ENCODE measurements at places on chromosomes 6 and 20.

DNA sequence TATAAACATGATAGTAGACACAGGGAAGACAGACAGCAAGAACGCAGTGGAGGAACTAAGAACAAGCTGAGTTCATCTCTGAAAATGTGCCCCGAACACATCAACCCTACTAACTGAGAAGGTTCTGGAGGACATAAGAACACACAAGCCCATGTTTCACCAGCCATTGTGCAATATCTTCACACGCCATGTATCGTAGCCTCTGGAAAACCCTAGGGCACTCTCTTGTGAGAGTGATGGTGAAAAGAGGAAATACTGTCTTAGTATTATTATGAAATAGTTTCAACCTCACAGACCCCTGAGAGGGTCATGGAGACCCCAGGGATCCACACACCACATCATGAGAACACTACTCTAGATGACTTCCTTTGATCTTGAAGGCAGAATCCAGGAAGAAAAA, 26.1 kb upstream of the FOXF2 start:
- no peak for DNase-seq

GRCh38 chr6:129287231-129288177, 404.6 kb downstream of the LAMA2 start:
- no peak for DNase-seq

DNA sequence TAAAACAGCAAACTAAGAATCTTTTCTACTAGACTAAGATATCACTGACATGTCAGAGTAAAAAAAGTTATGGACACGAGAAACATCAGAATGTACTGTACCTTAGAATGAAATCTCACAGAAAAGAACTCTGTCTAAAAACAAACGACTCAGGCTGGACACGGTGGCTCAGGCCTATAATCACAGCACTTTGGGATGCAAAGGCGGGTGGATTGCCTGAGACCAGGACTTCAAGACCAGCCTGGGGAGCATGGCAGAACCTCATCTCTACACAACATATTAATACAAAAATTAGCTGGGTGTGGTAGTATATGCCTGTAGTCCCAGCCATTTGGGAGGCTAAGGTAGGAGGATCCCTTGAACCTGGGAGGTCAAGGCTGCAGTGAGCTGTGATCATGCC, 122.6 kb downstream of the PRND start:
- no peak for DNase-seq

- DNase-seq: no peak
These were observed 8.0 kb downstream of the TOX2 start for GRCh38 chr20:43922614-43923013.

- no peak for DNase-seq
These were observed 78.8 kb upstream of the ARID1B start for GRCh38 chr6:156698239-156699016.

GRCh38 chr20:54139188-54139587, 34.6 kb downstream of the CYP24A1 start:
- no peak for DNase-seq

- DNase-seq: no peak
These were observed 373.9 kb upstream of the ID4 start for GRCh38 chr6:19463250-19463649.

Data from DMS79 (cell line).